Fibroblast of skin of left quadriceps (primary cell): ENCODE measurements at places on chromosomes 4 and X.
A peak's percentile ranks its signal among the peaks of the same experiment; 100 is the strongest.

GRCh38 chrX:42119076-42119475 is 195.7 kb upstream of the CASK start:
- DNase-seq = peak; percentile 11

GRCh38 chr4:145804116-145804515 is 124.2 kb downstream of the C4orf51 start:
- peak; percentile 89 for DNase-seq

DNA sequence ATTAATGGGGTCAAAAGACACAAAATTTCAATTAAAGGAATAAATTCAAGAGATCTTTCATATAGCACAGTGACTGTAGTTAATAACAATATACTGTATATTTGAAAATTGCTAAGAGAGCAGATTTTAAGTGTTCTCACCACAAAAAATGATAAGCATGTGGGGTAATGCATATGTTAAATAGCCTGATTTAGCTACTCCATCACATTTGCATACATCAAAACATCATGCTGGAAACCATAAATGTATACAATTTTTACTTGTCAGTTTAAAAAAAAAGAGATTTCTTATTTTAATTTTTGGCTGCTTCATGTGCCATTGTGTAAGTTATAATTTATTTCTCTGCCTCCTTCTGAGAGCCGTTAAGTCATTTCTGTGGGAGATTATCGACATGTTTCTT is 65.9 kb downstream of the FAM184B start:
- no peak for DNase-seq

GRCh38 chrX:132486599-132487178 is 2.1 kb downstream of the MBNL3 start:
- DNase-seq = no peak

GRCh38 chr4:105619188-105619931 is 66.9 kb downstream of the ARHGEF38 start:
- no peak for DNase-seq

GRCh38 chrX:138287205-138287877 is 424.2 kb downstream of the FGF13 start:
- no peak for DNase-seq

DNA sequence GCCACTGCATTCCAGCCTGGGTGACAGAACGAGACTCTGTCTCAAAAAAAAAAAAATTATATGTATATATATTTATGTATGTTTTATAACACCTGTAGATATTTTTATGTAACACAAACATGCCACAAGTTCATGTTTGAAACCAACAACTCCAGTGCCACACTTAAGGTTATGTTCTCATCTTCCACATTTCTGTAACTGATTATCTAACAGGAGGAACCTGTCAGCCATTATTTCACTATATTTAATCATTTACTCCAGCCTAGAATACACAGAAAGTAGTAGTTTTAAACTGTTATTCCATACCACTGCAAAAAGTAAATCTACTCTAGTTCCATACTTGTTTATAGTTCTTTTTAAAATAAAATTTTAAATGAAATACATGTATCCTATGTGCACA is 32.3 kb downstream of the MCUB start:
- no peak for DNase-seq

- no peak for DNase-seq
Measured at GRCh38 chr4:24730256-24731001, 64.9 kb upstream of the SOD3 start.

- DNase-seq = no peak
Measured at GRCh38 chr4:19596342-19596741, 655.4 kb upstream of the SLIT2 start.

DNA sequence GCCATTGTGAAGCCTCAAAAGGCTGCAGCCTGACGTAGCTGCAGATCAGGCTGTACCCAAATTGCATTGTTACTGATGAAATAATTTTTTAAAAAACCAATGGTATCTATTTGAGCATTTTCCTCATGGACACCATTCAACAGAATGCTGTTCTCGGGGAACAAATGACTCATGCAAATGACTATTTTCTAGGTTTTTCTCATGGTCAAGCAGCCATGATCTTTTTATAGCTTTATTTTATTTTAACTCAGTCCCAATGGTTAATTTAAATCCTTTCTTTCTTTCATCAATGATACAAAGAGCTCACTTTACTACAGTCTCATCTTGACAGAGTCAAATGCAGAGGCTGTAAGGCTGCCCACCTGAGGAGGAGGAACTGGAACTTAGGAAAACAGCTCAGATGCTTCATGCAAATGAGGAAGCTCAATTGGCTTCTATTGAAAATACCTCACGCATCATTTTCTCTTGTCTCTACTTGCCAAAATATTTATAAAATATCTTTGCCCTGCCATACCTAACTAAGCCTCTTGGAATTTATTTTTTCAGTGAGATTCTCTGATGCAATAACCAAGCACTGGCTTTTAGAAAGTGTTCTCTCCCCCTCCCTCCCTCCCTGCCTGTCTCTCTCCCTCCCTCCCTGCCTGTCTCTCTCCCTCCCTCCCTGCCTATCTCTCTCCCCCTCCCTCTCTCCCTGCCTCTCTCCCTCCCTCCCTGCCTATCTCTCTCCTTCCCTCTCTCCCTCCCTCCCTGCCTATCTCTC is 81.0 kb downstream of the SORBS2 start:
- DNase-seq = peak; percentile 52

GRCh38 chr4:76582074-76582816 is 147.2 kb downstream of the SHROOM3 start:
- no peak for DNase-seq

- DNase-seq = no peak
Measured at GRCh38 chrX:118724365-118724764, 3.0 kb upstream of the IL13RA1 start.
